ENCODE measurements at places on chromosomes 16 and 17.

DNA sequence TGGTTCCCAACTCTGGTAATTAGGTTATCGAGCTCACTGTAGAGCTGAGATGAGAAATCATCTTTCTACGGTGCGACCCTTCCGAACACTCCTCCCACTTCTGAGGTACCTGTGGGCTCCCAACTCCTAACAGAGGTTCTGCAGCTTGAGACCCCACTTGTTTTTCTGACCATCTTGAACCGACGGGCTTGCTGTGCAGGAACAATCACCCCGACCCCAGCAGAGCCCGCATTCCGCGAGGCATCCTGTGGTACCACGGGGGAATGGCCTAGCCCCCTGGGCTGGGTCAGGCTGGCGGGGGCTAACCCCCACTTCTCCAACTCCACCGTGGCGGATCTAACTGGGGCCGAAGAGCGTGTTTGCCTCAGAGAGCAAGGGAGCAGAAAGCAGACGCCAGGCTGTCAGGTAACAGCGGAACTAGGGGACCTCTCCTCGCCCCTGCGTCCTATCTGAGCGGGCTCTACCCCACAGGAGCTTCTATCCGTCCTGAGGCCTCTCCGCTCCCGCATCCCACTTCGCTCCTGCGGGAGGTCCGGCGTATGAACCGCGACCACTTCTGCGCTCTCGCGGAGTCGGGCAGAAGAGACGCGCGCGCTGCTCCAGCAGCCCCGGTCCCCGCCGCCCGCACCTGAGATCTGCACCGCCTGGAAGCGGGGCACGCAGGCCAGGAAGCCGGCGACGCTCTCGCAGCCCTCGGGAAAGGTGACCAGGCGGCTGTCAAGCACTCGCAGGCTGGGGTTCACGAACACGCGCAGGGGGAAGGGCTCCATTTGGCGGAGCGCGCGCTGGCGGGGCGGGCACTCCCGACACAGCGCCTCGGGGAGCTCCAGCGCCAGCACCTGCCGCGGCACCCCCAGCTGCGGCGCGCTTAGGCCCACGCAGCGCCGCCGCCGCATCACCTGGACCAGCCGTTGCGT is 761 bp downstream of the PDF start:
- DNase-seq = peak; percentile 33

GRCh38 chr17:8372422-8372821 is 4.1 kb downstream of the KRABD2 start:
- no peak for DNase-seq

- no peak for DNase-seq
Measured at GRCh38 chr17:51355441-51356410, 95.4 kb downstream of the UTP18 start.

GRCh38 chr16:11667824-11668622 is at the start of gene SNN:
TSS of gene SNN (plus strand) at chr16:11668455. CDS start at chr16:11676060, 7,605 bp downstream.
- DNase-seq = peak; percentile 75

GRCh38 chr17:61444831-61445230 is 7.4 kb upstream of the TBX4 start:
- no peak for DNase-seq

GRCh38 chr16:71230122-71230845 is at the start of gene HYDIN:
TSS of gene HYDIN (minus strand) at chr16:71230722. CDS start at chr16:71186895, 43,827 bp downstream.
- no peak for DNase-seq

DNA sequence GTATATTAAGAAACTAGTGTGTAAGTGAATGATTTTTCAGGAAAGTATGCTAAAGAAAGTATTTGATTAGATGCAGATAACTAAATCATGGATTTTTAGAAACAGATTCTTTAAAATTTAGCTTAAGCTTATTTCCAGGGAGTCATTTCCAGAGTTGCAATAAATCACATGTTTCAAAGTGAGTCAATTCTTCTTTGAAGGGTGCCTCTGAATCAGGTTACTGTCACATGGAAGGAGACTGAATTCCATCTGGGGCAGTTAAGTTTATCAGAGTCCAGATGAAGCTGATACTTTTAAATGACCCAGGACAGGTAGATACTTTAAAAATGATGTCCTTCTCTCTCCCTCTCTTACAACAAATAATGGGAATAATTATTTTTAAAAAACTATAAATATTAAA is 5.0 kb downstream of the MFSD11 start:
- DNase-seq = no peak

GRCh38 chr17:81384929-81385319 is 10.3 kb upstream of the BAHCC1 start:
- no peak for DNase-seq

- no peak for DNase-seq
Measured at GRCh38 chr17:83204230-83204725, 124.9 kb downstream of the METRNL start.

DNA sequence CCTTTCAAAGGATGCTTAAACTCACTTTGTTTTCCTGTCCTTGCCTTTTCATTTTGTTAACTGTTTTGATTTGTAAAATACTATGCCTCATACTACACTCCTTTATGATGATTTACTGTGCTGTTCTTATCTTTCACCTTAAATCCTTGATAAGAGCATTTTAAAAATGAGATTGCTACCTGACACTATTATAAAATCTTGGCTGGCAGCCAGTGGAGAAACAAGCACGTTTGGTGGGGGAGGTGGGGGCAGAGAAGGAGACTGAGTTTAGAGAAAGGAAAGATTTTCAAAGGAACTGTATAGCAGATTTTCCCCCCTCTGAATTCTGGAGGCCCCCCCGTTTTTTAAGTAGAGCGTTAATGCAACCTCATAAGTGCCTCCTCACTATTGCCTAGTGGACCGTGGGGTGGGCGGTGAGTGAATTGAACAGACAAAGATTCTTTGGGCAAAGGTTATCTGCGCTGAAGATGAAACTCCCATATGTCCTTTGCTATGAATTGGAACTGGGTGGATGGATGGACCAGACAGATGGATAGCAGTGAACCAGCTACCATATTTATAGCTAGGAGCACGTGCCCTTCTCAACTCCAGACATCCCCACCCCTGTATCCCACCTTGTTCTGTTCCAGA is 200.2 kb downstream of the CCDC182 start:
- no peak for DNase-seq

- DNase-seq = no peak
Measured at GRCh38 chr17:5003214-5003867, 5.6 kb downstream of the KIF1C start.

- DNase-seq = no peak
Measured at GRCh38 chr16:26992666-26993349, 73.9 kb upstream of the C16orf82 start.

DNA sequence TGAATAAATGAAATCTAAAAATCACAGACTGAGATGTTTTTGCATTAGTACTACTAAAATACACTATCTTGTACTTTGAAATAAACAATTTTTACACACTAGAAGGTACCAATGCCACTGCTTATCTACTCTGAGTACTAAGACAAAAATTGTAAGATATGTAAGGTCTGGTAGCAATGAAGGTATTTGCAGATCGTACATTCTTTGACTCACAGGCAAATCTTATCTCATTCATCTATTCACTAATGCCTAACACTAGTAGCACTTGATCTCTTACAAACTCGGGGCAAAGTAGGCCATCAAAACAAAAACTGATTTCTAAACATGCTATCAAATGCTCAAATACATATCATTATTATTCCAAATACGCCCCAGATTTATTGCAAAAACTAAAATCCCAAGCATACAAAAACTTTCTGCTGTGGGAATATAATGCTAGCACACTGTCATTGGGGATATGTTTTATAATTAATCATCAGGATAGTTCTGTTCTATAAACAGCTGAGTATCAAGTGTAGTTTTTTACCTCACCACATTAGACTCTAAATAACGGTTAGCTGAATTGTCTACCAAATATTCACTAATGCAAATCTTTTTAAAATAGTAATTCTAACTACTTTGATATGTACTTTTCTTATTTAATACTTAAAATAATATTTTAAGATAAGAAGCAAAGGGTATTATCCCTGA is 68.0 kb downstream of the MED13 start:
- DNase-seq = no peak

GRCh38 chr17:44217738-44218343 is 1.6 kb downstream of the UBTF start:
- DNase-seq = no peak

DNA sequence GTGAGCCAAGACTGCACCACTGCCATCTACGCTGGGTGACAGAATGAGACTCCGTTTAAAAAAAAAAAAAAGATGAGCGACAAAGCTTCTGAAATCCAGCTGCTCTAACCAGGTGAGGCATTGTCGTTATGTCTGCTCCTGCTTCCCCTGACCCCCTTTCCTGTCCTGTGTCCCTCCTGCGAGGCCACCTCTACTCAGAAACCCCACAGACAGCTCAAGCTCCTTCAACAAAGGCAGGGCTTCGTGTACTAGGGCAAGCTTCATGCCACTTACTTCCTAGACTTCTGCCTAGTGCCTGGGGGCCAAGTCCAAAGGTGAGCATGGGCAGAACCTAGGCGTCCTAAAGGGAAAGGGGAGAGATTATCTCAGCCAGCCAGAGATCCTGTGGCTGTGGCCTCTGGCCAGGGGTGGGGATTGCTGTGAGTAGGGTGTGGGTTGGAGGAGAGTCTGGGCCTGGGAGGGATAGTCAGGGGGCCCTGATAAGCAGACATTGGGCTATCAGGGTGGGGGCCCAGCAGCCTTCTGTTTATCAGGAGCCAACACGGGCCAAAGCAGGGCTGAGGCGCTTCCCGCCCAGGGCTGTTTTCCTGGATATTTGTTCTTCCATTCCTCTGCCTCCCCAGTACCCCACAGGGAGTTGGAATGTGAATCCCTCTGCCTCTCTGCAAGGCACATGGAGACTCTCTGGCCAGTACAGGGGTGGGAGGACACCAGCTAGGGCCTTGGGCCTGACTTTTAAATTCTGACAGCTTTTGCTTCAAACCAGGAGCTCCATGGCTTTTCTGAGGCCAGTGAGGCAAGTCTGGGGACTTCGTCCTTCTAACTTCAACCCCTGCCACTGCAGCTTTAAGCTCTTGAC is 10.4 kb downstream of the ERAL1 start:
- no peak for DNase-seq

GRCh38 chr16:81553080-81553813 is 108.6 kb downstream of the CMIP start:
- DNase-seq = no peak

DNA sequence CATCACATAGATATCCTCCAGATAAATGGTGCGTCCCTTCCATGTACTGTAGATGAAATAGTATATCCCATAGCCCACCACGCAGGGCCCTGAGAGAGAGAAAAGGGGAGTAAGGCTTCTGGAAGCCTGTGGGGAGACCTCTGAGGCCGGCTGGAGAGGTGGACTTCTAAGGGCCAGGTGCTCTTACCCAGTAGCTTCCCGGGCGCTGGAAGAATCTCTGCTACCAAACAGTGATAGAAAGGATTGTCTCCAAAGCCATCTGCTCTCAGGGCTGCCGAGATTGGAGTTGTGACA is 718 bp downstream of the SAT2 start:
- no peak for DNase-seq

DNA sequence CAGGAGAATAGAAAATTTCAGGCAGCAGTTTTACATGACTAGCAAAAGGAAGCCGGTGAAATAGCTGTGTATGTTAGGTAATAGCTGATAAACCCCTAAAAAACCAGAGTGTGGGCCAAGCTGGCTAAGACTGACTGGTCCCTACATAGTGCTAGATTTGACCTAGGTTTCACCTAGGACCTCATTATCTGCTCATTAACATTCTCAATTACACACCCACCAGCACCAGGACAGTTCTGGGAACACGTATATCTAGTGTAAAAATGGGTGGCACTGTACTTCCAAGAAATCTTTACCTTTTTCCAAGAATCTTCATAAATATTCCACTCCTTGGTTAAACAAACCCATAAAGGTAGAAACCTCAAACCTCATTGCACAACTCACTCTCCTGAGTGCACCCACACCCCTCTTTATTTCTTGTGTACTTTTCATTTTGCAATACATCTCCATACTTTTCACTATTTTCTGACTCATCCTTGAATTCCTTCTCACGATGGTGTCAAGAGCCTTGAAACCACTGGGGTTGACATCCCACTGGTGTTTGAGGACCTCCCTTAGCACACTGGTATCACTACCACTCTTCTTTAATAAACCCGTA is 262.7 kb upstream of the KCNJ16 start:
- no peak for DNase-seq

- DNase-seq = no peak
Measured at GRCh38 chr17:11485336-11486100, 112.8 kb upstream of the DNAH9 start.

DNA sequence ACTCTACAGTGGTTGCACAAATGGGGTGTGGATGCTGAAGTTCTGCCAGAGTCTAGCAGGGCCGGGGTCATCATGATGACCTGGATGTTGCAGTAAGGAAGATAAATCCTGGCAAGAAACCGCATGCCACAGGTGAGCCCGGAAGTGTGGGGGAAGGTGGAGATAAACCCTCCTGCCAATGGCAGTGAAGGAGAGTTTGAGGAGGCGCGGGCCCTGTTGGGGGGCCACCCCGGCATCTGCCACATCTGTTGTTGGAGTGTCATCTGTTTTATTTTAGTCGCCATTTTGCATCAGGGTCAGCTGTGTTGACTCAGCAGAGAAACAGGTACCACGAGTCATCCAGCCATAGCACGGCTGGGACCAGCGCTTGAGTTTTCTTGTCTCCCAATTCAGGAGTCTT is 173.8 kb upstream of the CHMP6 start:
- no peak for DNase-seq

- DNase-seq = no peak
Measured at GRCh38 chr16:23874613-23875294, 39.0 kb downstream of the PRKCB start.

GRCh38 chr16:81496321-81496720 is 51.7 kb downstream of the CMIP start:
- no peak for DNase-seq

DNA sequence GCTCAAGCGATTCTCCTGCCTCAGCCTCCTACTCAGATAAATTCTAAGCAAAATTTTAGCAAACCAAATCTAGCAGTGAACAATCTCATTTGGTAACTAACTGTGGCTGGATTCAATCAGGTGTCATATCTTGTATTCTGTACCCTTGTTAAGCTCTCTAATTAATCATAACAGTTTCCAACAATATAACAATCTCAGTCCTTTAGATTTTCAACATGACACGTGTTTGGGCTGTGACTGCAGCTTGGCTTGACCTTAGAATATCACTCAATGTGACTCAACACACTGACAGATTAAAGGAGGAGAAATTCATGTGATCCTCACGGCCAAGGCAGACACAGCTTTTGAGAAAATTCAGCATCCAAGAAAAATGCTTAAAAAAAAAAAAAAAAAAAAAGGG is 133.6 kb downstream of the BANP start:
- no peak for DNase-seq

DNA sequence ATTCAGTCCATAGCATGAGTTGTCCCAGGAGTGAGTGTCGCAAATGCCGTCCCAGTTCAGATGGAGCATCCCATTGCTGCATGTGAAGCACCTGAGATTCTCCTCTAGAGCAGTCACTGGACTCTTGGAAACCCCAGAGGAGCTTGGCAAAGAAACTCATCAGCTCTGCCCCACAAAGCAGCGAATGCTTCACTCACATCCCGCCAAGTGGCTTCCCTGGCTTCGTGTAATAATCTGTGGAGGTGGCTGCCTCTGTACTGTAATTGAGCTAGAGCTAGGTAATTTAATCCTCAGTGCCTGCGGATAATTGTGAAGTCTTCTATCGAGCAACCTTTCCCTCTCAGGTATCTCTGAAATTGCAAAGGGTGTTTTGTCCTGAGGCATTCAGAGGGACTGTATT is 107.1 kb downstream of the SNX29 start:
- DNase-seq = no peak

- no peak for DNase-seq
Measured at GRCh38 chr16:87919681-87919994, 16.7 kb downstream of the CA5A start.
